SHP77 treated with DMSO at 0.1 percent for 48 hours (cell line): ENCODE measurements at places on chromosomes 2 and 18.

DNA sequence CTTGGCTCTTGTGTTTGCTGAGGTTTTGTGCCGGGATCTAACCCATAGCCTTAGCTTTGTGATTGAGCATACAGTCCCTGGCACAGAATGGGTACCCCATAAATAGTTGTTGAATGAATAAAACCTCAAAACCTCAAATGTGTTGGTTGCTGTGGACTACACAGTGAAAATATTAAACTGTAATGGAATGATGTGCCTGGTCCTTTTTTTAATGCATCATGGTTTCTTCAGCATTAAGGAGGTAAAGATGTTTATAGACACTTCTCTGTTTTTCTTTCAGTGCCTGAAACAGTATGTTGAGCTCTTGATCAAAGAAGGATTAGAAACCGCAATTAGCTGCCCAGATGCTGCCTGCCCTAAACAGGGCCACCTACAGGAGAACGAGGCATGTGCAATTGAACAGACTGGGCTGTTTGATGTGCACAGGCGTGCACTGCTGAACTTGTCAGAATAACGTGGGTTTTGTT lies 97.0 kb downstream of the RNF144A start:
- peak; percentile 50 for DNase-seq

GRCh38 chr2:12727065-12727464 lies 10.3 kb downstream of the TRIB2 start:
- no peak for DNase-seq

GRCh38 chr2:15938803-15939555 lies 1.4 kb upstream of the MYCN start:
- no peak for DNase-seq

DNA sequence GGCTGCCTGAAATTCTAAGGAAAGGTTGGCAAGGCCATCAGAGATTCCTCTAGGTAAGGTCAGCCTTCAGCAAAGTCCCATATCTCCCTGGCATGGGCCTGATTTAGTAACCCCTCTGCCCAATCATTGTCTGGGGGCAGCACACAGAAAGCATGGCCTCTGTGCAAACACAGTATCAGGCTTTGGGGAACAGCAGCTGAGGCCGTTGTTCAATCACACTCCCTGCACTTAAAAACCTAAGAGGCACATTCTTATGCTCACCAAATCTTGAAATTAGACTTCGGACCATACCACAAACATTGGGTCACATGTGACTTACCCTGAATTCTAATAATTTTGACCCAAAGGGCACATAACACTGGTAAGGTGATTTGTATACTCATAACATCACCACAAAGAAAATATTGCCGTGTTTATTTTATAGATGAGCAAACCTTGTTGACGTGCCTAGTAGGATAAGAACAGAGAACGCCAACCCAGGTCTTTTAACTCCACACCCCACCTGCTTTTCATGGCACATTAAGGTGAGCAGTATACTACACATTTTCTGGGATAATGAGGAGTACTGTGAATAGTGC lies 212.7 kb downstream of the HNMT start:
- no peak for DNase-seq

GRCh38 chr2:149561309-149561926 lies 26.2 kb downstream of the MMADHC start:
- no peak for DNase-seq

GRCh38 chr2:25270061-25270460 lies 71.7 kb downstream of the DNMT3A start:
- no peak for DNase-seq

DNA sequence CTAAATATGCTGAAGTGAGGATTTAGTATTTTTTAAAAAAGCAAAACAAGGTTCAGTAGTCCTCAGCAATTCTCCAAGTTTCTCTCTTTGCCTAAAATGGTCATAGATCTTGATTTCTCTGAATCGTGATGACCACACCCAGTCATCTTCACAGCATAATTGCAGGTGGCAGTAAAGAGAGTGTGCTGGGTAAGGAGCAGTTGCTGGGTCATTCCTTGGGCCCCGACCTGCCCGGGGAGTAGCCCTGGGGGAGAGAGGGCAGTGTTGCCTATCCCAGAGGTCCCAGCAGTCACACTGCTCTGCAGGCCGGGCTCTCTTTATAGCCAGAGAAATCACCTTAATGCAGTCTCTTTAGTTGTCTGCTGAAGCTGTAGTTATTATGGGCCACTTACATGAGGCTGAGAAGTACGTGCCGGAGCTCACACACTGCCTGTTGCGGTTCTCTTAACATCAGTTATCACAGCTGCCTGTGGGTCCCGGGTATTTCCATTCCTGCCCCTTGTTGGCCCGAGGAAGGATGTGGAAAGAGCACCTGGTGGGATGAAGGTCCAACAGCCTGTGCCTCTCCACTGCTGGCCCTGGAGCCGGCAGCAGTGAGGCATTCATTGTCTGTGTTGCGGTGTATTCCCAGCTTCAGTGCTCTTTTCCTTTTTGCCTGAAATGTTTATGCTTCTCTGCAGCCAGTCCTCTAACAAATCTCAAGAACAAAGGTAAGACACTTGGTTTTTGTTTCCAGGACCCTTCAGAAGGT lies 230.1 kb downstream of the ALPK2 start:
- no peak for DNase-seq

- DNase-seq: no peak
Observed at GRCh38 chr2:47639467-47639866, 143.5 kb upstream of the MSH6 start.

- DNase-seq: no peak
Observed at GRCh38 chr18:28267276-28267675, 90.3 kb upstream of the CDH2 start.

- DNase-seq: no peak
Observed at GRCh38 chr2:113851640-113852039, 38.2 kb upstream of the ACTR3 start.

- peak; percentile 87 for DNase-seq
Observed at GRCh38 chr2:63818271-63818670, 23.4 kb upstream of the UGP2 start.

DNA sequence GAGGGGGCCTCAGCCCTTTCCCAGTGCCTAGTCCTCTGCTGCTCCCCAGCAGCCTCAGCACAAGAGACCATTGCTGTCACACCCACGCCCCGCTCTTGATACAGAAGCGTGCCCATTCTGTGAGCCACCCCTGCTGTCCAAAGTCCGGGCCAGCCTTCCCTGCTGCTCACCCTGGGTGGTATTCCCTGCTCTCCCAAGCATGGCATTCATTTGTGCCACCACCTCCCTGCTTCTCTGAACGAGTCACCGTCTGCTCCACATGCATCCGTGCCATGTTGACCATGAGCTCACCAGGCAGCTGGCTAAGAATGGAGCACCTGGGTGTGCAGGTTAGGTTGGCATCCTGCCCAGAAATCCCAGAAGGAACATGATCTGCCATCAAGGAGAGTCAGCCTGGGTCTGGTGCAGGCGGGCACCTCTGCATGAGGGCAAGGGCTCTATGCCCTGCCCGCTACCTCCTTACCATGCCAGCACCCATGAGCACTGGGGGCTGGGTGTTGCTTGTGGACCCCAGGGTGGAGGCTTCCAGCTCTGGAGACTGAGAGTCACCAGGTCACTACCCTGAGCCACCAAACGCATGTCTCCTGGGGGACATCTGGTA lies 63.0 kb downstream of the TWIST2 start:
- DNase-seq: peak; percentile 16

DNA sequence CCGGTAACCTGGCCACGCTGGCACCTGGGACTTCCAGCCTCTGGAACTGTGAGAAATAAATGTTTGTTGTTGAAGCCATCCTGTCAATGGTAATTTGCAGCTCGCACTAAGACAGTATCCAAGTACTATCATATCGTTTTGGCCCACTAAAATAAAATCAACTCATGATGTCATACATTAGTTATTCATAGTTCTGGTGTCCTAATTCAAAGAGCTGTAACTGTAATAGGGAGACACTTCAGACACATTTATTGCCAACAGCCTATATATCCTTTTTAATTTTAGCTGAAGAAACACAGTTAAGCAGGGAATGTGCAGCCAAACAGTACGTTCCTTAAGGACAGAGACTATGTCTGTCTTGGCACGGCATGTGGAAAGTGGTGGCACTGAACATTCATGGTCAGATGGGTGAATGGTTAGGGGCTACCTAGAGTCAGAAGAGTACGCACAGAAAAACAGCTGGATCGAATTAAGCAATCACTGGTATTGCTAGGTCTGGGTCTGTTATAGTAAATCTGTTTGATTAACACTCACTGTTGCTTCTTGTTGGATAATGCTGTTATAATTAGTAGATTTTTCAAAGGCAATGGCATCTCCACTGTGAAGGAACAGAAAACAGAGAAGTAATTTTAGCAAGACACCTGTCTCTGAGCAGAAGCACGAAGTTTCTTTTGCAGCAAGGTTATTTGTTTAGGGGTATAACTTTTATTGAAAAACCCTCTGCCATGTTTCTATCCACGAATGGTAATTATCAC lies 41.3 kb upstream of the CREG2 start:
- DNase-seq: no peak

DNA sequence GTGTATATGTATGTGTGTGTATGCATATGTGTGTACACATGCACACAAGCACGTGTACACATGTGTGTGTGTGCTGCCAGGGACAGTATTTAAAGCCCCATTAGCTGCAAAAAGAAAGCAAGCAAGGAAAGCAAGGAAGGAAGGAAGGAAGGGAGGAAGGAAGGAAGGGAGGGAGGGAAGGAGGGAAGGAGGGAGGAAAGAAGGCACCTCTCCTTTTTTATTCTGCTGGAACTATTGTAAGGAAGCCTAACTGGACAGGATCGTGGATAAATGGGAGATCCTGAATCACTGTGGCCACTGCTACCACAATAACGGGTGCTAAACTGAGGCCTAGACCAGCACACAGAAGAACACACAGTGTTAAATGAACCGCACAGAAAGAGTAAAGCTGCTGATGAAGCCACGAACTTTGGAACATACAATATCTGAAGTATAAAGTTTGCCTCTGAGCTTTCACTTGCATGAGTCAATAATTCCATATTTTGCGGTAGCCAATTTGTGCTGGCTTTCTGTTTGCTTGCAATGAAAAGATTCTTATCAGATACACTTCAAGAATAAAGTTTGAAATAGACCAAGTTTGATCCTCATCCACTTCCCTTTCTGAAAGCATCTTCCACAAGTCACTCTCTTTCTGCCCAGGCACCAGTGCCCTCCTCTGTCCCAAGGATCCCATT lies 15.5 kb downstream of the CACNB4 start:
- no peak for DNase-seq

DNA sequence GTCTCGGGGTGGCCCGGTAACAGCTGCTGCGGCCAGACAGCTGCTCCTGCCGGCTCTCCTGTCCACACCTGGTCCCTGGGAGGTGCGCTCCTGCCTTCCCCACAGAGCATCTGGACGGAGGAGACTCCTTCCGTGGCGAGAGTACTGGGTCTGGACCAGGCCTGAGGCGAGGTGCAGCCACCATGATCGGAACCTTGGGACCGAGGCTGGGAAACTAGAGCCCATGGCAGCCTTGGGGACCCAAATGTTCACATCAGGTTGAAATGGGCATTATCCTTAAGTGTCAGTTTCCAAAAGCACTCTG lies 628 bp downstream of the GIGYF2 start:
- DNase-seq: peak; percentile 10

- no peak for DNase-seq
Observed at GRCh38 chr2:23953625-23954024, 13.4 kb downstream of the UBXN2A start.

DNA sequence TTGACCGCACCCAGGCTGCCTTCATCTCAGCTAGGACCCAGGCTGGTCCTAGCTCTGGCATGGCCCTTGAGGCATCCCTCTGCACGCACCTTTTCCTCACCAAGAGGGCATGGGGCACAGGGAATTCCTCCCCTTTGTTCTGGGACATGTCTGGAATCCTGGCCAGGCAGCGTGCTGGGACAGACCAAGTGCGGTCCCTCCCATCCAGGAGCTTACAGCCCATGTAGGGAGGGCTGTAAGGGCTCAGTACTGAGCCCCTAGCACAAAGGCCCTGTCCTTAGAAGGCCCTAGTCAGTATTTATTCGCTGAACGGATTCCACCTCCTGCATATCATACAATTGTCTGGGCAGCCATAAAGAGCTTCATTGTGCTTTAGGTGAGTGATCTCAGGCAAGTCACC lies 3.0 kb downstream of the TMEM37 start:
- DNase-seq: no peak

DNA sequence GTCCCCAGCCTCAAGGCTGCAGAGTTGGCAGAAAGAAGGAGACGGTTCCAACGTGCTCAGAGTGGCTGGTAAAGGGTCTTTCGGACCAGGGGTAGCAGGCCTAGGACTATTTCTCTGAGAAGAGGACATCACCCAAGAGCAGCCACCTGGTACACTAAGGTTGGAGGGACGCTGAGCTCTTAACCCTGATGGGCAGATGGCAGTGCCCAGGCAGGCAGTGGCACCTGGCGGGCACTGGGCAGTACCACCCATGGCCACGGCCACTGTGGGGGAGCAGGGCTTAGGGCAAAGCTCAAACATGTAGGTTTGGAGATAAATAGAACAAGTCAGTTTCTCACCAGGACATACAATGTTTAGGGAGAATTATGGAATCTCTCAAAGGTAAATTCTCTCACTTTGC lies 53.5 kb downstream of the MBP start:
- DNase-seq: no peak

GRCh38 chr2:40448476-40449079 lies 3.3 kb downstream of the SLC8A1 start:
- no peak for DNase-seq

- DNase-seq: peak; percentile 42
Observed at GRCh38 chr18:23982155-23983079, 32.1 kb upstream of the TTC39C start.

GRCh38 chr2:162385536-162385935 lies 41.6 kb downstream of the GCA start:
- DNase-seq: no peak

DNA sequence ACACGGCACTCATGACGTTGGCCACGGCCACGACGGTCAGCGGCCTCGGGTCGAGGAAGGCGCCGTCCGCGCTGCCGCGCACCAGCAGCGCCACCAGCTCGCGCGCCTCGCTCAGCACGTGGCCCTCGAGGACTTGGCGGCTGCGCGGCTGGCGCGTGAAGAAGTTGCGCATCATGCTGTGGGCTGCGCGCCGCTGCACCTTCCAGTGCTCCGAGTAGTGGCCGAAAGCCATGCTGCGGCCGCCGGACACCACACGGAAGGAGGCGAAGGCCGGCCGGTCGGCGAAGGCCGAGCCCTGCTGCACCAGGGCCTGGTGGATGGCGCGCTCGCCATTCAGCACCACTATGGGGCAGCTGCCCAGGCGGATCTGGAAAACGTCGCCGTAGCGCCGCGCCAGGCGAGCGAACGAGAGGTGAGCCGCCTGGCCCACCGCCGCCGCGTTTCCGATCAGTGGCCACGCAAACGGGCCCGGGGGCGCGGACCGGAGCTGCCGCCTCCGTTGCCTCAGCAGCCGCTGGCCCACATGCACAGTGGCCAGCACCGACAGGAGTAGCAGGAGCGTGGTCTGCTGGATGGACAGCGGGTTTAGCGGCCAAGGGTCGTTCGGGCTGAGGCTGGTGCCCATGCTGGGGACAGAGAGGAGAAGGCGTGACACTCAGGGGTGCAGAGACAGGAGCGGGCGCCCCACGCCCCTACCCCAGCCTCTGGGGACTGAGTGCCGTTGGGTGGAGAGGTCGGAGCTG lies 1.0 kb downstream of the CYP1B1 start:
- no peak for DNase-seq

DNA sequence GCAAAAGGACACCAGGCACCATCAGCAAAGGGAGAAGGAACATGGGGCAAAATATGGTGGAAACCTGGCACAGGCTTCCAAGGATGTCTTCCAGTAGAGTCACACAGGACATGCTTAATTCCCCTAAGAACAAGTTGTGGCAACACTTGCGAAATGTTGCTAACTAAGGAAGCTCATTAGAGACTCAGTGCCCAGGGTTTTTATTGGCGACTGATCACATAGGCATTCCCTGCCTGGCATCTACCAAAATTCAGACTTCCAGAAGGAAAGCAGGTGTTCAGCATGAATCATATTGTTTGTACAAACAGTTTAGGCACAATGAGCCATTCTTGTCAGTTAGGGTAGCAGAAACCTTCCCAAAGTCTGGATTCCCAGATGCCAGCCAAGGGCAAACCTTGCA lies 25.7 kb downstream of the SLC4A1AP start:
- DNase-seq: no peak
